ENCODE measurements at places on chromosomes 3 and 15.
A peak's percentile ranks its signal among the peaks of the same experiment; 100 is the strongest.

GRCh38 chr3:42533161-42533897 lies 30.9 kb downstream of the VIPR1 start:
- DNase-seq: no peak

DNA sequence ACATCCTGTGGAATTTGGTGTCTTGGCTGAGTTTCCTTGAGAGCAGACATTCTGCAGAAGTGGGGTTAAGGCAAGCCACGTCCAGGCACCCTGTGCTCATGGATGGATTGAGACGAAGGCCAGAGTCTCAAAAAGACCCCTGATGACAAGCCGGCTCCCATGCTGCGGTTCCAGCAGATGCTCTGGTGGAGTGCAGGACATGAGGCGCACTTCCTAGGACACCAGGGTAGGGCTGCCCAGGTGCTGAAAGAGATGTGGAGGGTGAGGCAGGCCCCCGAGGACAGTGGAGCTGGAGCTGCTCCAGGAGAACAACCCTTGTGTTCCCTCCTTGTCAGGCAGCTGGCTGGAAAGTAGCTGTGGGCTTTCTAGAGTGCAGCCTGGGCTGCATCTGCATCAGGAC lies 81.0 kb downstream of the ASB7 start:
- no peak for DNase-seq

DNA sequence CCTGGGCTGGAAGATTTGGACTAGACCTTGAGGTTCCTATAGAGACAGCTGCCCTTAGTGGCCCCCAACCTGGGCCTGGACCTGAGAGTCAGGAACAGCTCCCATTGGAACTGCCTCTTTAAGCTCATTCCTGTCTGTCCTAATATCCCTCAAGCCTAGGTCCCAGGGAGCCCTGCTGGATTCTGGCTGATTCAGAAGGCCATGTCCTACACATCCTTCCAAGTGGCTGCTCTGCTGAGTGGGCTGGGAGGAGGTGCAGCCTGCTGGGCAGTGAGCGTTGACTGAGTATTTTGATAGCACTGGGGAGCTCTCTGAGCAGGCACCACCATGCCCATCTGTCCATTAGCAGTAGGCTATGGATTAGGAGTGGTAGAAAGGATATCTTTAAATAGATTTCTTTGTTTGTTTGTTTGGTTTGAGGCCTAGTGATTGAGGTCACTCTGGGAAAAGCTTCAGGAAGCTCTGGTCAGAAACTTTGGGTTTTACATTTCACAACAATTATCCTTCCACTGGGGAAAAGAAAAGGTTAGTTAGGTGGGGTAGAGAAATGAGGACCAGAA lies 54.6 kb upstream of the ATOSA start:
- DNase-seq: no peak

DNA sequence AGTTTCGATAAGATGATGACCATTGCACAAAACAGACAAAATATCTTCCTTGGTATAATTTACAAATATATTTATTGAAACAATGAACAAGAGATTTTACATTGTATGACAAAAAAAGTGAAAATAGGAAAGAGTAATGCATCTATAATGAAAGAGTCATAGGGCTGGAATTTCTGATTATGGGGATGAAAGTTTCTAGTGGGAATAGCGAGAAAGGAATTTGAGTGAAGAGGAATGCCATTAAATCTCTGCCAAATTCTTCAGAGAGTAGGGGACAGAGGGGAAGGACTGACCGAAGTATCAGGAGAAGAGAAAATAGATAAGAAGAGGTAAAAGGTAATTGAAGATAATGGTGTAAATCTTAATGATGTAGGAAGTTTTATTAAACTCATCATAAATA lies 125.4 kb downstream of the VGLL3 start:
- DNase-seq: peak; percentile 75

GRCh38 chr3:157335233-157336076 lies 101.2 kb upstream of the PTX3 start:
- DNase-seq: peak; percentile 76

DNA sequence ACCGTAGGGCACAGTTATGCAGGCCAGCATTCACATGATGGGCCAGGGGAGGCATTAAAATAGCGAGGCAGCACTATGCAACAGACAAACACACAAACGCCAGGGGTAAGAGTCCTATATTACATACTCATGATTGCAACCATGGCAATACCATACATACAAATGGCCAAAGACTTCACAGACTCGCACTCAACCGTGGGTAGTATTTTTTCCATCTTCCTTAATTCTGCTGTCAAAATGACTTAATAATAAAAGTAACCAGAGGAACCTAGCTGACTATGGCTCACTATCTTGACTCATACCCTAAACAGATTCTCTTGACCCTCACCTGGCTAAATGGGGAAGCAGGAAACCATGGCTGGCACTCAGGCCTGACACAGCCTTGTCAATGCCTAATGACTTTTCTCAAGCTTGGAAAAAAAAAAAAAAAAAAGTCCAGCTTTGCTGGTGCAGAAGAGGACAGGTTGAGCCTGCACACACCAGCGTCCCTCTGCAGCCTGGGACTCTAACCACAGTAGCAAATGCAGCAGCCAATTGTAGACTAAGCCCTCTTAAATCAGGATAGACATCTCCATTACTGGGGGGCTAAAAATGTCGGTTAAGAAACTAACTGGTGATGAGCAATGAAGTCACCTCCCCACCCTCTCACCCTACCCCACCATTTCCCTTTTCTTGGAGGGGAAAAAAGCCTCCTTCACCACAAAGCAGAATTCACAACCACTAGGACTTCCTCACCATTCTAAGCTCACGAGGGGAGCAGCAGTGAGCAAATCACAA lies 23.1 kb downstream of the CCDC12 start:
- DNase-seq: no peak

GRCh38 chr15:80447077-80447476 lies 42.9 kb downstream of the ARNT2 start:
- DNase-seq: no peak

GRCh38 chr15:60301024-60301423 lies 96.8 kb downstream of the ANXA2 start:
- DNase-seq: peak; percentile 5

DNA sequence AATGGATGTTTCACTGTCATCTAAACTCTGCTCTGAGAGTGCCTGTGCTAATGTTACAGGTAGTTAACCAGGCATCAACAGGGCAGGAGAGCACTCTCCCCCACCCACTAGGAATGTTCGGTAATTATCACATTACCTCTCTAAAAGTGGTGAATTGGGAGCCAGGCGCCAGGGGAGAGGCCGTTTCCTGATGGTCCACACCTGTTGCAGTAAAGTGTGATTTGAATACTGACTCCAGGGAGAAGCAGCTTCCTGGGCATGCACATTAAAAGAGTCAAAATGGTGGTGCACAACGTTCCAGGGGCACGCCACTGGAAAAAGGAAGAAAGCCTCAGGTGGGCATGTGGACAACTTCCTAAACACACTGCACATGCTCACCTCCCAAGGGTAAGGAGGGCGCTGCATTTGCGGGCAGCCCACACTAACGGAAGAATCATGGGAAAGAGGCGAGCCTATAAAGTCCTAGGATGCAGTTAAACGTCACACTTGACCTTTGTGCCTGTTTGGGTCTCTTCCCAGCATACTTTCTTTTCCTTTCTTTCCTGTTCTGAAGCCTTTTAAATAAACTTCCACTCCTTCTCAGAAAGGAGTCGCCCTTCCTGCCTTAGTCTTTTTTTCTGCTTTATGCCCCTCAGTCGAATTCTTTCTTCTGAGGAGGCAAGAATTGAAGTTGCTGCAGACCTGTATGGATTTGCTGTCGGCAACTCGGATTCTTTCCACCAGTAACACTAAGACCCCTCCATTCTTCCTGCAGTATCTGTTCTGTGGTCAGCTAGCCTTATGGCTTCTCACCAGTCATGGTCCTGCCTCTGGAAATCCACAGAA lies 28.9 kb upstream of the GPD1L start:
- no peak for DNase-seq

- DNase-seq: no peak
These were observed 339.7 kb upstream of the NR2F2 start for GRCh38 chr15:95990833-95991232.

GRCh38 chr3:190619353-190619752 lies 105.5 kb downstream of the IL1RAP start:
- no peak for DNase-seq

DNA sequence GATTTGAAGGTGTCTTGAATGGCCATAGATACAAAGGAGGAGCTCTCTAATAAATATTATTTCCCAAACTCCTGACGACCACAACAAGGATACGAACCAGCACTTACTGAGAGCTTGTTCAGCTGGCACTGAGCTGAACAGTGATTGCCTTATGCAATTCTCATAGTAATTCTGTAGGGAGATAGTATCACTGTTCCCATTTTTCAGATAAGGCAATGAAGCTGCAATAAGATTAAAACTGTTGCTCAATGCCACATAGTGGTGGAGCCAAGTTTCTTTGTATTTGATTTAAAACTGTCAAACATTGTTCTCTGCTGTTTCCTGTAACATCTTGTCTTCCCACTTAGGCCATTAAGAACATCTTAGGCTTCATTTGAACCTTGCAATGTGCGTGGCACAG lies 163.9 kb downstream of the RPLP1 start:
- no peak for DNase-seq

DNA sequence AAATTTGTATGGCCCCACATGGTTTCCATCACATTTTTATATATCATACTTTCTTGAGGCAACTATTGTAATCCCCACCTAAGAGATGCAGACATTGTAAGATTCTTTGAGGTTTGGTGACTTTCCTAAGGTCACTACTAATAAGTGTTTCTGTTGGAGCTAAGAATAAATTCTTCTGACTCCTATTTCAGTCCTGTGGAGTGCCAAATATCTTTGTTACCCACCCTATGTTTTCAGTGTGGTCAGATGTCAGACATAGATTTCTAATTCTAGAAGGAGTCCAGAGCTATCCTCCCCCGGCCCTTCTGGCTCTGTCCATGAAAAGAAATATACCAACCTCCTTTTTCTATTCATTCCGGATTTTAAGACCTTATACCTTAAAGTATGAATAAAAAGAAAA lies 46.2 kb upstream of the FILIP1L start:
- peak; percentile 9 for DNase-seq

DNA sequence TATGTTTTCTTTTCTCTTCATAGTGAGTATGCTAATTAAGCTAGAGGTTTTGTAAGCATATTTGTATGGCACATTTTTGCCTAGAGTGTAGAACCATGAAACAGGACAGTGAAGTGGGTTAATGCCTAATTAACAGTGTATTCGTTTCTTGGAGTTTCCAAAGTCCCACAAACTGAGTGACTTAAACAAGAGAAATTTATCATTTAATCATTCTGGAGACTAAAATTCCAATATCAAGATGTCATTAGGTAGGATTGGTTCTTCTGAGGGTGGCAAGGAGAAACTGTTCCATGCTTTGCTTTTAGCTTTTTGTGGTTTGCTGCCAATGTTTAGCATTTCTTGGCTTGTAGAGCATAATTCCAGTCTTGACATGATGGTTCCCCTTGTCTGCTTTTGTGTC lies 734.2 kb downstream of the NAALADL2 start:
- DNase-seq: no peak

GRCh38 chr15:56812961-56813360 lies 79.7 kb upstream of the ZNF280D start:
- no peak for DNase-seq

DNA sequence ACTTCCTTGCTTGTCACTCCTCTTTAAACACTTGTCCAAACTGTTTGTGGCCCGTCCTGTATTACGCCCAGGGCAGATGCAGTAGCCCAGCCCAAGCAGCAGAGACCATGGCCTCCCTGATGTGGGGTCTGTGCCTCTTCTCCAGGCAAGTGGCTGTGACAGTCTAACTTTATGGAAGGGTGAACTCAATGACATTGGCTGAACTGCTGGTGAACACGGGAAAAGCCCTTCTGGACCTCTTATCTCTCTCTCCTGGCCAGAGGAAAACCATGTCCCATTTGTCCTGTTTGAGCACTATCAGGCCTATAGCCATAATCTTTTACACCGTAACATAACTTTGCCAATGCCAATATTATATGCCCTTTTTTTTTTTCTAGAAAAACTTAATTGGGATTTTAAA lies 67.6 kb downstream of the SMAD3 start:
- no peak for DNase-seq

- DNase-seq: no peak
These were observed 229.1 kb upstream of the ARHGEF26 start for GRCh38 chr3:153892126-153892525.

DNA sequence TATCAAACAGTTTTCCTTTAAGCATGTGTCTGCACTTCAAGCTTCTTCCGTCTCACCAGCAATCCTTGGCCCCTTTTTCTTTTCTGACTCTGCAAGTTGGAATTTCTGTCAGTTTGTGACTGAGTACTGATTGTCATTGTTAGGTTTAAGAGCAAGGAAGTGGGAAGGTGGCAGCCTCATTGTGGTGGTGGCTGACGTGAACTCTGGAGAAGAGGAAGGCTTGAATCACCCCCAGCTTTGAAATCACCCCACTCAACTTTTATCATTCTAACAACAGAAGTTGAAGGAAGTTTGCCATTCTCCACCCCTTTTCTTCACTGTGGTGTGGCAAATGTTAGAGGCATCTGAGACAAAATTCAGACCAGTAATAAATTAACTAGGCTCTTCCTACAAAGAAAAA lies 231.6 kb upstream of the AGTR1 start:
- DNase-seq: peak; percentile 82

DNA sequence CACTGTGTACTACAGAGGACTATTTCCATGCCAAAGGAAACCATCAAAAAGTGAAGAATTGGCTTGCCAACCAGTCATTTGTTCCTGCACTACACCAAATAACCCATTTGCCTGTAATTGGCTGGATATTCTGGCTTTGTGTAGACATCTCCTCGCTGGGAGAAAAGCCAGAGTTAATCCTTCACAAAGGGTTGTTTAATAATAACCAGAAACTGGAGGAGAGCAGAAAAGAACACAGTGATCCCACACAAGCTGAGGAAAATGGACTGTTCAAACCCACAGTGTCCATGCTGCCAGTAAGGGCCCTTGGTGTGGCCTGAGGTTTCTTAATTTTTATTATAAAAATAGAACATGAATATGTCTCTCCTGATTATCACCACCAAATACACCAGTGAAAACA lies 294.0 kb downstream of the RORA start:
- DNase-seq: no peak

DNA sequence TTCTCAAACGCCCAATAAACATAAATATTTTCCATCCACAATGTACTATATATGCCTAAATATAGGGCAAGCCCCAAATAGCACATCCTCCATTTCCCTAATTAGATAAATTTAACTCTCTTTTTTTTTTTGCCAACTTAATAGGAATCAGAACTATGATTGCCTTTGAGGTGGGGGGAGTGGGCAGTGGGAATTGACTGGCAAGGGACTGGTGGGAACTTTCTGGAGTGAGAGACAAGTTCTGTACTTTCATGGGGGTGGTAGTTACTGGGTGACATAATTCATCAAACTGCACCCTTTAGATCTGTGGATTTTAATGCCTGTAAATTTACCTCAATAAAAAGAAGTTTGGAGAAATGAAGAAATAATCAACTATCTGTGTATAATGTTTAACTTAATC lies 88.2 kb upstream of the CTDSPL start:
- DNase-seq: no peak

Data from EL (cell line).